Heart left ventricle (tissue), 16 donors: ENCODE measurements at places on chromosomes 12 and 14.
A peak's percentile ranks its signal among the peaks of the same experiment; 100 is the strongest.

- DNase-seq, result no peak
Observed at GRCh38 chr12:103282124-103282523, 213.6 kb downstream of the C12orf42 start.

DNA sequence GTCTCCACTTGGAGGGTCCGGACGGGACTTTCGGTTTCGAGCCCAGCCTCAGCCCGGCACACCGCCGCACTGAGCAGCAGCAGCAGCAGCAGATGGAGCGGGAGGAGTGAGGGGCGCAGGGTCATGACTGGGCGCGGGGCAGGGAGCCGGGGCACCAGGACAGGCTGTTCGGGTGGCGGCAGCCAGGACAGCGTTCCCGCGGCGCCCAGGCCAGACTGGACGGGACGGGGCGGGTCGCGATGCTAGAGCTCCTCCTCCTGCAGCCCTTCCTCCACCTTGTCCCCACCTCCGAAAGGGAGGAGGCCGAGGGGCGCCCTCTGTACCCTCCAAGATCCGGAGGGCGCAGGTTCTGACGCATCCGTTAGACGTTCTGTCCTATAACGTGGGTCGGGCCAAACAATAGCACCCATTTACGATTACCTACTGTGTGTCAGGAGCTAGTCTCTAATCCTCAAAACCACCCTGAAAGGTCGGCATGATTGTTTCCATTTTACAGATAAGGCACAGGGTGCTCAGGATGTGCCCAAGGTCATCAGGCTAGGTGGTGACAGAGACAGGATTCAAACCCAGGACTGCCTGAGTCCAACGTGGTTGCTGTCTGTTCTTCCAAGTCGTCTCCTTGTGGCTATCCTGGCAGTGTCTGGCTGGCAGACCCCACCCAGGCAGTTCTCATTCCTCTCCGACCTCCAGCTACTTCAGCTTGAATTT is at the start of gene FKBP11:
FKBP11 (minus strand) TSS at position 189 of the 708 bp plus-strand sequence; CDS start at position 125, 64 bp downstream.
- DNase-seq, result peak; percentile 60

DNA sequence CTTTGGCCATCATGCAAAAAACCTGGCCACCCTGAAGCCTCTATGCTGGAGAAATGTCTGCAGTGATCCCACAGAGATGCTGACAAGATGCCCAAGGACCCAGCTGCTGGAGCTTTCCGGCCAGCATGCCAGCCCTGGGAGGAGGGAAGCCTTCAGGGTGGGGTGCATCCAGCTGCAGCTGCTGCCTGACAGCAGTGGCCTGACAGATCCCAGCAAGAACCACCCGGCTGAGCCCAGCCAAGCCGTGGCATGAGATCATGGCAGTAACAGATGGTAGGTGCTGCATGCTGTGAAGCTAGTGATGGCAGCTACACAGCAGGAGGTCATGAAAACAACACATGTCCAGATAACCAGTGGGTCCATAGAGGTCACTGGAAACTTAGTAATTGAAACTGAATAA is 13.8 kb downstream of the CLBA1 start:
- no peak for DNase-seq

GRCh38 chr14:68148276-68148675 is 328.7 kb downstream of the RAD51B start:
- no peak for DNase-seq

DNA sequence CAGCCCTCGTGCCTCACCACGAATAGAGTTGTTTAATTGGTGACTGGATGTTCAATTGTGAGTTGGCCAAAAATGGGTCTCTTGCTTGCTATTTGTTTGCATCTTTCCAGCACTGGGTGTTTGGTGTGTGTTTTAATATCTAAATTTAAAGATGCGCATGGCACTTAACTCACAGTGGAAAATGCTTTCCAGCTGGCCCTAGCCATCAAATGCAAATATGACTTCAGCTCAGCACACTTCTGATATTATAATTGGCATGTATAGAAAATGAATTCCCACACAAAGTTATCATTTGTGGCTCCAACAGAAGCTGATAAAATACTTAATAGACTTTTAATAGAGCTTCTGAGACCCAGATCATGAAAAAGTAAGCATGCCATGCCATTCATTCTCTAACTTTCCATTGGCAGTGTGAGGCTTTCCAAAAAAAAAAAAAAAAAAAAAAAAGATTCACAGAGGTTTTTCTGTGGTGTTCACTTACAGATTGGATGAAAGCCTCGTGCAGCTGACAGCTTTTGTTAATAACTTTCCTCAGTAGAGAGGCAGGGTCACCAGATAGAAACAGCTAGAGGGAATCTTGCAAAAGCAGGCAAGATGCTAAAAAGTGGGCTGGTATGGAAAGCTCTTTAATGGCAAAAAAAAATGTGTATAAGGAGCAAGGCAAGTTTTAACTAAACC is 425.2 kb downstream of the GALC start:
- DNase-seq, result no peak

GRCh38 chr12:80777587-80777986 is 60.9 kb downstream of the MYF5 start:
- DNase-seq, result no peak

DNA sequence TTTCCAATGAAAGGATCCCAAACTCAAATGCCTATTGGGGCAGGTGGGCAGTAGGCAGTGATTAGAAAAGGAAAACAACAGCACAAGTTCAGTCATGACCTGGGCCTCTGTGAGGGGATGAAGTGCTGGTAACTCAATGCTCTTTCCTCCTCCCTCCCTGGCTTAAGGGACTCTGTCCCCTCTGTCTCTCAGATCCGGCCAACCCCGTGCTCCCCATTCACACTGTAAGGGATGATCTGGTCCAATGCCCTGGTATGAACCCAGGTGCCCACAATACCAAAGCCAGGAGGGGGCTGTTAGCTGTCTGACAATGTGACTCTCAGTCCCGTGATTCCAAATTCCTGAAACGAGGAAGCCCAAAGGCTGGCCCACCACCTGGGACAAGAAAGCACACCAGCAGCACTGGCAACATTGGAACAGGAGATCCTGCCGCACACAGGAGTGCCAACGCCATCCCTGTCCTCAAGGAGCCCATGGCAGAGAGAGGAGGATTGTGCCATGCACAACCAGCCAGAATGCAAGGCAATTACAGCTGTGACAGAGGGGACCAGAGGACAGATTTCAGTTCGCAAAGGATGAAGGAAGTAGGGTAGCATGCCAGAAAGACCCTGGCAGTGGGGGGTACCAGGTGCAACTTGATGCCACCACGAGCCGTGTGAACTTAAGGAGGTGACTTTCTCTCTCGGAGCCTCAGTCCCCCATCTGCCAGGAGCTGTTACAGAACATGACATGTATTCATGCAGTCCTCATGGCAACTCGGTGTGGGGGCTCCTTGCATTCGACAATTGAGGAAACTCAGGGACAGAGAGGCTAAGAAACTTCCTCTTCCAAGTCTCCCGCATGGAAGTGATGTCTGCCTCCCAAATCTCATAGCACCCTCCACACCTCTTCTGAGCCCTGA is 37.6 kb downstream of the SERPINA3 start:
- DNase-seq, result no peak

GRCh38 chr14:85175556-85175955 is 354.4 kb upstream of the FLRT2 start:
- no peak for DNase-seq

DNA sequence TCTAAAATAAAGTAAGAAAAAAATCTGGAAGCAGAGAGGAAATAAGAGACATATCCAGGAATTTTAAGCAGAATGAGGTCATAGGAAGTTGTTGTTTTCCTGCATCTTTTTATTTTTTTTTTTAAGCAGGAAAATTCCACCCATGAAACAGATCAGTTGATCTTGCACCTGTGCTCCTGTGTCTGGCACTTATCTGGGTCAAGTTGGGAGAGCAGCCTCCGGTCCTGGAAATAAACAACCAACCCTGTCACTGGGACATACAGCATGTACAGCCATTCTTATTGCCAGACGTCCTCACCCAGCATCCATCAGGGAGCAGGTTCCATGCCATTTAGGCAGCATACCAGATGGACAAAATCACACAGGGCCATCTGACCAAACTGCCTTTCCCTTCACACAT is 266.0 kb upstream of the BTG1 start:
- DNase-seq, result no peak

DNA sequence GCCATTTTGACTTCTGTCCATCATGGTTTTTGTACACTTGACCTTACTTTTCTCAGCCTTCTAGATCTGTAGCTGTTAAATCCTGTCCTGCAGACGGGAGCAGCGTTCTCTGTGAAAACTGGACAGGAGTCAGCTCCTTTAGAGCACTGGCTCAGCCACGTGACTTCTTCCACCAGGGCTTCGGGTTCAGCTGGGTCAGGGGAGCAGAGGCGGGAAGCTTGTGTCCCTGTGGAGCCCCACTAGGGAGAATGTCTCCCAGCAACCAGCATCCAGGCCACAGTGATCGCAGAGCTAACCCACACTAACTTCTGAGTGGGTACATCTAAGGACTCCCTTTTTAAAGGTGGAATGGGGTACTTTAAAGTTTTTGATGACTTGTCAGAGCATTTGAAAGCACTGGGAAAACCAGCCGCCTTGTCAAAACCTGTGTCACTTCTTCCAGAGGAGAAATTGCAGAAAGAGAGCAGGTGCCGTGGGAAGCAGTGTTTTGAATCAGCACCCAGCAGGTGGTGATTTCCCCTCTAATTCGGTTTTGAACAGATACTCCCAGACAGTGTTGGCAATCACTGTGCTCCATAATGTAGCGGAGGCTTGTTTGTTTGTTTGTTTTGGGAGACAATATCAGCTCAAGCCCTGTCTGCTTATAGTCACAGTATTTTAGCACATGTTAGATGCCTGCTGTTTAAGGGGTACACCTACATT is 17.9 kb downstream of the DERA start:
- DNase-seq, result peak; percentile 55

- DNase-seq, result no peak
Observed at GRCh38 chr12:89706986-89707702, 1.5 kb downstream of the ATP2B1 start.

GRCh38 chr14:22973217-22974032 is 8.9 kb downstream of the AJUBA start:
- DNase-seq, result peak; percentile 43

GRCh38 chr14:88612981-88613380 is 50.1 kb downstream of the ZC3H14 start:
- no peak for DNase-seq

DNA sequence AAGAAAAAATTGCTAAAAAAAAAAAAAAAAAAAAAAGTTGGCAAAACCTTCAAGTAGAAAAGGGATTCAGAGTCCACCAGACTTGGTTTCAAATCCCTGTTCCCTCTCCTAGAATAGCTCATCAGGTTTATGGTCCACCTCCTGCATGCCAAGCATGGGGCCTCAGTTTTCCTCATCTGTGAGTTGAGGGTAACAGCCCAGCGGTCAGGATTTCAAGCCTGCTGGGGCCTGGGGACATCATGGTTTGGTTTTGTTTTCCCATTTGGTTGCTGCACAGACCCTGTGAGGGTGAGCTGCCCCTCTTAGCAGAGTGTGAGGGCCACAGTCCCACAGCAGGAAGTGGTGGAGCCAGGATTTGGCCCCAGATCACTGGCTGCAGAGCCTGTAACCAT is 12.5 kb downstream of the FAM222A start:
- DNase-seq, result no peak

- DNase-seq, result no peak
Observed at GRCh38 chr12:47393403-47393790, 312.4 kb downstream of the RPAP3 start.

DNA sequence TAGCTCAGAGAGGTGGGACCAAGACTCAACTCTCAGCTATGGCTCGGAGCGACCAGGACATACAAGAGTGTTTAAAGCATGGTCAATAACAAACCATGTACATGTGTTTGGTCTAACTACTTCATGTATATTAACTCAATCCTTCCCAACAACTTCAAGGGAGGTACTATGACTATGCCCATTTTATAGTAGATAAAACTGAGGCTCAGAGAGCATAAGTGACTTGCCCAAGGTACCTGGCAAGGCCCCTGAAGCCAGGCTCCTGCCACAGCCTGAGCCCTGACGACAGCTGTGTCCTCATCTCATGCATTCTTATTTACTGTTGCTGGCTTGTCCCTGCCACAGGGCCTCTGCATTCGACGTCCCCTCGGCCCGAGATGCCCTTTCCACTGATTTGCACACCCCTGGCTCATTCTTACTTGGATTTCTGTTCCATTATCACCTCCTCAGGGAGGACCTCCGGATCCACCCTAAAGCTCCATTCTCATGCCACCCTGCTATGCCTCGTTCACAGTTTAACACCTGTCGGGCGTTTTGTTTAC is 2.6 kb downstream of the TESC start:
- no peak for DNase-seq

- no peak for DNase-seq
Observed at GRCh38 chr14:91891101-91891500, 23.8 kb upstream of the TC2N start.

GRCh38 chr12:105492591-105493545 is 162.4 kb downstream of the C12orf75 start:
- no peak for DNase-seq

DNA sequence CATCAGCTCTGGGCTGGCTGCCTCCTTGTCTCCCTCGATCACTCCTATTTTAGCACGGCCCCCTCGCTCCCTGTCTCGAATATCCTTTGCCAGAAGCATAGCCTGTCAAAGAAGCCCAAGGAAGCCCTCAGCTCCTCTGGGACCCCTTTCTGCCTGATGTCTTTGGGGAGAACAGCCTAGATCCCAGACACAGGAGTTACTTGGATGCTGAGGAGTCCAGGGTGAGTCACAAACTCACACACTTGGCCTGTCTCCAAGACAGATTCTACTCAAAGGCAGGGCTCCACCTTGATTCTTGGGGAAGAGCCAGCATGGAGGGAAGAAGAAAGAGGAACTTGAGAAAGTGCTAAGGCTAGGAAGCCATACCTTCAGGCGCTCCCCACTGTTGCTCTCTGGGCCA is 8.1 kb downstream of the AVIL start:
- DNase-seq, result no peak

DNA sequence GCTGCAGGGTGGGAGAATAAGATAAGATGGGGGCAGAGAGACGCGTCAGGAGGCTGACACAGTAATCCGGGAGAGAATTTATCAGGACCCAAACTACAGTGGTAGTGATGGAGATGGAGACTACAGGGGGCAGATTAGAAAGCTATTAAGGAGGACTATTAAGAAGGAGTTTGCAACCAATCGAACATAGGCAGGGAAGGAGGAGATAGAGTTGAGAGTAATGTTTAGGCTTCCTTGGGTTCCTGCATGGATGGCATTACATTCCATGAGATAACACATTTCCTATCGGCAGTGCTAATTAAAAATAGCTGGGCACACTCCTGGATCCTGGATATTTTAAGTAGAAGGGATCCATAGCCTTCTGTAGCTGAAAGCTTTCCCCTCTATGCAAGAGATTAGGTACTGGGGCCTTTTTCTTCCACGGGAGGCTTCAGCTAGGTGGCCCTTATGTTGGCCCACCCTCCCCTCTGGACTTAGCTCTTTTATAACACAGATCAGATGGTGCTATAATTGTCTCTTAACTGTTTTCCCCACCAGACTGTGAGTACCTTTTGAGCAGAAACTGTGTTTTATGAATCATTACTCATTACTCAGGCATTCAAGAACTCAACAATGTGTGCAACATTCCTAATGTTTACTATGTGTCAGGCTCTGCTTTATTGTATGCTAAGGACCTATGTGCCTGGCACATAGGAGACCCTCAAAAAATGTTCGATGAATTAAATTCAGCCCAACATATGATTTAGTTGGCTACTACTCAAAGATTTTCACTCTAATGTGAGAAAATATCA is 113.0 kb downstream of the RMST start:
- DNase-seq, result no peak
